HEK293T (cell line): ENCODE measurements at places on chromosomes 4 and X.

DNA sequence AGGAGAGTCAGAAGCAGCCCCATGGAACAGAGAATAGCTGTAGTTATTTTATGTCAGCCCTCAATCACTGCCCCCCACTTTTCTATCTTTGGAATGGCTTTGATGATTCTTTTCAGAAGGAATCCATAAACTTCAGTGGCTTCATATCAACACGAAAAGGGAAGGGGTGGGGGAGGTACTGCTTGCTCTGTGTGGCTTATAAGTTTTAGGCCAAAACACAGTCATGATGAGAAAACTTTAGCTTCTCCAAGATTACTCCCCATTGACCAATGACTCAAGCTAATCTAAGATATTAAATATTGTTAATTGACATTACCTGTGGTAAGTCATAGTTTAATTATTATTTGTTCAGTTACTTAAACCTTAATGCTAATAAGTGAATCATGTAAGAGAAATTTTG is 669.6 kb upstream of the FAM241A start:
- no peak for DNase-seq

- DNase-seq = peak; percentile 15
Measured at GRCh38 chr4:41346306-41347061, 89.8 kb downstream of the UCHL1 start.

DNA sequence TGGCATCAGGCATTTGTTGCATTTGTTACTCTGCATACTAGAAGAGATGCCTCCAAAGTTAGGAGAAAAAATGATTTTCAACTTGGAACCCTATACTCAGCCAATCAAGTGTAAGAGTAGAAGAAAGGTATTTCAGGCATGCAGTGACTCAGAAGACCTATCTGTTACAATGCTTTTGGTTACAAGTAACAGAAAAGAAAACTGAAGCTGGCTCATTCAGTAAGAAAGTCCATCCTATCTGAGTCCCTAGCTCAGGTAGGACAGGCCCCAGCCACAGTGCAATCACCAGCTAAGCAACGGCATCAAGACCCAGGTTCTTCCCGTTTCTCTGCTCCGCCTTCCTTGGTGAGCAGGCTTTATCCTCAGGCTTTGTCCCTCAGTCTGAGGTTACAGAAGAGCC is 23.3 kb downstream of the MECP2 start:
- DNase-seq = no peak

GRCh38 chrX:330726-331150 is 12.1 kb upstream of the GTPBP6 start:
- no peak for DNase-seq

- no peak for DNase-seq
Measured at GRCh38 chr4:148090503-148091476, 351.4 kb downstream of the NR3C2 start.

DNA sequence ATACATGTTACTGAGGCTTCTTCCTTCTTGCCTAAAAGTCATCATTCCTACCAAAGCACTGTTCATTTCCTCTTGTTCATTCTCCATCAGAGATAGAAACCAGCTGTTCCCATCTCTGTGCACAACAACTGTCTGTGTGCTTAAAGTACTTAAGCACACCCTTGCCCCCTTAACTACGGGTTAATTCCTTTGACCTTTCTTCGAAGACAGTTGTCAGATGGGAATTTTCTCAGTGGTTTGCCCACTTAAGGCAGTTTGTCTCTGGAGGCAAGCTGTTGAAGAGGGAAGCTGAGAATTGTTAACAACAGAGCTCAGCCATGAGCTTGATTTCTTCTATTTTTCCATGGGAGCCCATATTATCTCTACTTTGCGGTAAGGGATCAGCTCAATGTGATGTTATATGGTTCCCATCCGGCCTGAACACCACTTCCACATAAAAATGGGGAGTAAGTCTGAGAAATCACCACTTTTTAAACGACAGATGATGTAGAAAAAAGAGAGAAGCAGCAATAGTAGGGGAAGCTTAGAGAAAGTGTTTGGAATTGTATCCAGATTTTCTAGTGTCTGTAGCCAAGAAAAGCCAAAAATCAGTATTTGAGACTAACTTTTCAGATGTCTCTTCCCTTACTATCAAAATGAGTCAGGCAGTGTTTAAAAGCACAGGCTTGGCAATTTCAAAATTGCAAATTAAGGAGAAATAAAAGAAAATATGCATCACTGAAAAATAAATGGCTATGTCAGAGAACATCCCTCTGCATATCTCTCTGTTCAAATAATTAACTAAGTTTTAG is 194.4 kb downstream of the SLIT2 start:
- no peak for DNase-seq

DNA sequence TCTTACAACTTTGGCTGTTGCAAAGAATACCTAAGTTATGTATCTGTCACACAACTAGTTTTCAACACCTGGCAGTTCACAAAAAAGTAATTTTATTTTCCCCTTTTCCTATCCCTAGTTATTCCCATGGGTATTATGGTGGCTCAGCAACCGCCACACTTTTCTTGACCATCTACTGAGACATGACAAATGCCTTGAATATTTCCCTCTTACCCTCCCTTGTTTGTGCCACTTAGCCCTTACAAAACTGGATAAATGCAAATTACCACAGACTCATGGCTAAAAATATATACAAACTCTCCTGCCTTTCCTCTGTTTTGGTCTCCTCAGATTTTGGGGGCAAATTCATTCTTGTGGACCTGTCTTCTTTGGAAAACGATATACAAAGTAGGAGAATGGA is 72.1 kb downstream of the AMOT start:
- DNase-seq = no peak

GRCh38 chr4:102761296-102761701 is 531 bp upstream of the MANBA start:
- DNase-seq = no peak

DNA sequence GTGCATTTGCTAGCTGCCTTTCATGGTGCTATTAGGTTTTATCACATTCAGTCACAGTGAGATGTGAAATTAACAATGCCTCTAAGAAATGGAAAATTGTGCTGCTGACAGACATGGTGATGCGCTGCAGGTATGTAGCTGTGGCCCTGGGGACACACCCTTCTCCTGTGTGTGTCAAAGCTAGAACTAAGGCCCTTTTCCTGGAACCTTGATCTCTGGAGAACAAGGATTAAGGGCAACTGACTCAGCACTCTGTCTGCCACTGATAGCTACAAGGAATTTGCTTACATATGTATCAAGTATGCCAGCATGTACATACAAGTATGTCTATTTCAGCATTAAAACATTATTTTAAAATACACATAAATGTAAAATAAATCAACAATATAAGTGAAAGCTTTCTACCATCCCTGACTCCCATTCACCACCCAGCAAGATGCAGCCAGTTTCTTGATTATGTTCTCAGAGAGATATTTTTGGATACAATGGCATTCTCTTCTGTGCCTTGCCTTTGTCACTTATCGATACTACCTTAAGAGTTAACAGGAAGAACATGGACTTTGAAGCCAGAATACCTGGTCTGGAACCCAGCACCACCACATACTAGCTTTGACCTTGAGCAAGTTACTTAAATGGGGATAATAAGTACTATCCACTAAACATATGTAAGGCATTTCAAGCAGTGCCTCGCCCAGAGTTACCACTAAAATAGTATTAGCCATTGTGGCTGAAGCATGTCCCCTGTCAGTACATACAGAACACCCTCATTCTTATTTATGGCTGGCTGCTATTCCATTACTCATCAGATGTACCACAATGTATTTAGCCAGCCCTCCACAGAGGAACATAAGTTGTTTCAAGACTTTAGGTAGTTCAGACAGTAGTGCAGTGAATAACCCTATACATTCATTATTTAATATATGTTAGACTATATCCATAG is 68.5 kb downstream of the NPNT start:
- no peak for DNase-seq

- DNase-seq = no peak
Measured at GRCh38 chr4:7396186-7396910, 38.4 kb downstream of the PSAPL1 start.
